ENCODE measurements at places on chromosomes 3 and 15. TPM values are rescaled to one million over a fixed set of nuclear protein-coding genes. Genes with fewer than 3 reads are reported as not detected.

DNA sequence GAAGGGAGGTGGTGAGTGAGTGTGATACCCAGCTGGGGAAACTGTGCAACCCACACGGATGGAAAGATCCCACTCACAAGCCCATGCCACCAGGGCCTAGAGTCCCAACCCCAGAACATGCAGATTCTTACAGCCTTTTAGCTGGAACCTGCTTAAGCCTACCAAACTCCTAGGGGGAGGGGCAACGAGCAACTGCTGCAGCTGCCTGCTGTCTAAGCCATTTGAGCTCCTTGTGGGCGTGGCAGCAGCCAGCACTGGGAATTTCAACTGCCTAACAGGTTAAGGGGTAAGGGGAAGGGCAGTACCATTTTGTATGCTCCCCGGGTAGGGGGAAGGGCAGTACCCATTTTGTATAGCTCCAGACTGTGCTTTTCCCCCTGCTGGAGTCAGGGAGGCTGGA, 673.2 kb upstream of the BCHE start:
- no peaks in the 10 kb centered on the region for H3K36me3 ChIP-seq
- no peaks in the 10 kb centered on the region for H3K4me1 ChIP-seq

GRCh38 chr3:196948442-196949284, 6.3 kb upstream of the NCBP2 start:
- peak; percentile 56 for DNase-seq
- no peak overlapping the region for H3K27ac ChIP-seq
- no peaks in the 10 kb centered on the region for H3K27me3 ChIP-seq
- no peaks in the 10 kb centered on the region for H3K36me3 ChIP-seq

- no peak overlapping the region for H3K4me3 ChIP-seq
- DNase-seq = no peak
- H3K4me1 ChIP-seq = no peaks in the 10 kb centered on the region
Observed at GRCh38 chr3:149388531-149389417, 11.3 kb upstream of the TM4SF1 start.

DNA sequence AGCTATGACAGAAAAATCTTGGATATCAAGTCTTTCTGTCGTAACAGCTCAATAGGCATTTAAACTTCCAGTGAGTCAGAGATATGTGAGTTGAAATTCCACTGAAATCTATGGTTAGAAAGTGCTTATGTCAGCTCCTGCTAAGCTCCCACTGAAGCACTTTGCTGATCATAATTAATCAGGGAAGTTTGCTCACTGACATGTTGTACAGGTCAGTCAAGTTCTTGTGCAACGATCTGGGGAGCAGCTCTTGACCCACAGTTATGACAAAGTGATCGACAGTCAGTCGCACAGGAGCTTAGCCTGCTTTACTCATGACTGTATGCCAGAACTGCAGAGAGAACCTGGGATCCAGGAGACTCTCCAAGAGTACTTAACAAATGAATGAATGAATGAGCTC, 453.5 kb downstream of the SOX2 start:
- no peaks in the 10 kb centered on the region for H3K4me1 ChIP-seq
- no peaks in the 10 kb centered on the region for H3K36me3 ChIP-seq
- no peaks in the 10 kb centered on the region for H3K27me3 ChIP-seq
- DNase-seq = no peak

Gene CPN2
- polyA plus RNA-seq = 0.03 TPM

Gene PLSCR5
- not detected for polyA plus RNA-seq
